Cortex of kidney (tissue), 1 donor: ENCODE measurements at places on chromosomes 3 and 15.

DNA sequence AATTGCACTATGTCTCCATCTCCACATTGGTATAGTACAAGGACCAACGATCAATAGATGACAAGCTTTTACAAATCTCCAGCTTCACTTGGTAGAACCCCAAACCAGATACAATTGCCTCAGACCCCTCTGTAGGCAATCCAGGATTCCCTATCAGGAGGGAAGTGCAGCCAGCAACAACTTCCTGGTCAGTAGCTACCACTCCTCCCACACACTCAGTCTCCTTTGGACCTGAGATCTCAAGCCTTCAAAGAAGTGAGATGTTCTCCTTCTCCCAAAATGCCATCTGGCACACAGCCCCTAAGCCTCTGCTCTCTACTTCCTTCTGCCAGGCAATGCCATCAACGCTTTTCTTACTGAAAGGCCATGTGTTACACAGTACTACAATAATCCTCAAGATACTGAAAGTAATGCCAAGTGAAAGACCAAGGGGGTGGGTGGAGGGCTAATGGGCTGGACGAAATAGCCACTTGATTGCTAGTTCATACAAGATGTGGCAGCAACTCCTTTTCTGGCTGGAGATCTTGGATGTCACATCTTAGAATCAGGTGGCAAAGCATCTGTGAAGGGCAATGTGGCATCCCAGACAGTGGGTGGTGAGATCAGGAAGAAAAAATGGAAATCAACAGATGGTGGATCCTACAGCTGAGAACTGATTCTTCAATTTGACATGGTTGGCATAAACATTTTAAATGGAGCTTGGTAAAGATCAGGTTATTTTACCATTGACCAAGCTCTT, 75.3 kb upstream of the ACP3 start:
- no peak for DNase-seq

DNA sequence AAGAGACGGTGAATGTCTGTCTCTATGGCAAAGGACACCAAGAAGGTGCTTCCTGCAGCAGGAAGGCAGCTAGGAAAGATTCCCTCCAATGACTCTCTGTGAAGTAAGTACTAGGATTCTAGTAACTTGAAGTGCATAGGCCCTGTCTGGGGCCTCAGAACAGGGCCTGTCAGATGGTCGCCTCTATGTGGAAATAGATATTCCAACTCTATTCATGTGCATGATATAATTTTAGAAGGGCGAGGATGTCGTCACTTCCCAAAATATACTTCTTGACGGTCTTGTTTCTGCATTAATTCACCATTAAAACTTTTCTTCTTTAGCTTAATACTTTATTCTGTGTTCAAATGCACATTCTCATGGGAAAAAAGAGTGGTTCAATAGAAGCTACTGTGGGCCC, 167.0 kb downstream of the TLE3 start:
- no peak for DNase-seq

GRCh38 chr3:111051354-111051753, 20.3 kb upstream of the NECTIN3 start:
- DNase-seq, result no peak

DNA sequence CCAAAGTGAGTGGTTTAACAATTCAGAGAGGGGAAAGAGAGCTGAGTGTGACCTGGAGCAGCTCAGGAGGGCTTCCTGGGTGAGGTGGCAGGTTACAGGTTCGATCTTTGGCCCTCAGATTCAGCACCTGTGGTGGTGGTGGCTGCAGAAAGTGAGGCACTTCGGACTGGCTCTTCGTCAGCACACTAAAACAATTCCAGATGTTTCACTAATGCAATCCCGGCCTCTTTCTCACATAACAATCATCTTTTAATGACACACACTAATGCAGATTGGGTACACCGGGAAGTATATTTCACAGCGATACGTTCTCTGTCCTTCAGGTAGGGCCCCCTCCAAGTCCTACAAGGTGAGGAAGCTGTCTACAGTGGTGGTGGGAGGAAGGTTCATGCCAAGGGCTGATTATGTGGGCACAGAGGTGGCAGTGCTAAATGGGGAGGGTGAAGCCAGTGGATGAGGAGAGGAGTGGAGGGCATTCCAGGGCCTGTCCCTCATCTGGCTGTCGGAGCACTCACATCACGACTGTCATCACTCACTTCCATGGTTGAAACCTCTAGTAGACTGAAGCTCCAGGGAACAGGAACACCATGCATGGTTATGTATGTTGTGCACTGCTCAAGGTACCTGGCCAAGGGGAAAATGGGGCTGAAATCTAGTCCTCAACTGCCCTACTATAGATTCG, 171.1 kb downstream of the RAB11A start:
- no peak for DNase-seq

DNA sequence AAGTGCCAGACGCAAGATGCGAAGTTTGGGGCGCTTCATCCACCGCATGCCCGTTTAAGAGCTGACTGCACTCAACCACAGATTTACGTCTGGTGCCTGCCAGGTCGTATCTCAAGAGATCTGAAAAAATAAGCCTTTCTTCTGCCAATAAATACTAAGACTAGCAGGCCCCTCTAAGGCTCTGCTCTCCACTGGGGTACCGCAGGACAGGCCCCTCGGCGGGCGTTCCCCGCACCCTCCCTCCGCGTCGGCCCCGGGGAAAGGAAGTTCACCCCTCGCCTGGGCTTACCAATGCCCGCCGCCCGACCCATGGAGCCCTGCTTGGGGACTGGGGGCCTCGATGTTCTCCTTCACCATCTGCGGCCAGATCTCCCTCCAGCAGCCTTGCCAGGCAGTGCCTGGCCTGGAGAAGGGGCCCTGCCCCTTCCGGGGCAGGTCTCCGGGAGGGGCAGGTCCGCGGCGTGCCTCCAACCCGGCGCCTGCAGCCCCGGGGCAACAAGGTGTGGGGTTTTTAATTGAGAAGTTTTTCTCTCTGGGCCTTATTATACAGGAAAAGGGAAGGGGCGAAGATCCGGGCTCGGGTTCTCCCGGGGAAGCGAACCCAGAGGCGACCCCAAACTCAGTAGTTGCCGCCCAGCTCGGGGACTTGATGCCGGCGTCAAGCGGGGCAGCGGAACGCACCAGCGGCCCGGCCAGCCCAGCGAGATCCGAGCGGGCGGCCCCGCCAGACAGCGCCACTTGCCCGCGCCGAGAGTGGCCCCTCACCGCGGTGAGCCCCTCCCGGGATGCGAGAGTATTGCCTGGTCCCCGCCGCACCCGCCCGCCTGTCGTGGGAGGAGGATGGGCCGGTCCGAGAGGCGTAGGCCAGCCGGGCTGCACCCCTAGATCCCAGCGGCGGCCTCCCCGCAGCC, 735 bp downstream of the GOLGA8B start:
- no peak for DNase-seq

DNA sequence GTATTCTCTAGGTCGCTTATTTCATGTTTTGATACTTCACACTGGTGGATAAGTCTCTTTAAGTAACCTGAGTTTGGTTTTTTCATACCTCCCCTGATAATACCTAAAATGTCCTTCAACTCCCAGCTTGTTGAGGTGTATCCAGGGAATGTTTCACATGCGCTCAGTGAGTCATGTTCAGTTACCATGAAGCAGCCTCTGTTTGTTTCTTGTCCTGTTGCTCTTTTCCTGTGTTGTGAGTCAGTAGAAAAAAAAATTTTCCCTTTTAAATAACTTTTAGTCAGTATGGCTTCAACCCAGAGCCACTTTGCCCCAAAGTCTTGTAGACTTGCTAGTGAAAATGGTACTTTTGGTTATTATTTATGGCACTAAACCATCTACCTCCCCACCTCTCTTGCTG, 278.4 kb upstream of the ZPLD1 start:
- no peak for DNase-seq

- DNase-seq, result no peak
Measured at GRCh38 chr15:38823263-38823662, 258.6 kb upstream of the RASGRP1 start.

DNA sequence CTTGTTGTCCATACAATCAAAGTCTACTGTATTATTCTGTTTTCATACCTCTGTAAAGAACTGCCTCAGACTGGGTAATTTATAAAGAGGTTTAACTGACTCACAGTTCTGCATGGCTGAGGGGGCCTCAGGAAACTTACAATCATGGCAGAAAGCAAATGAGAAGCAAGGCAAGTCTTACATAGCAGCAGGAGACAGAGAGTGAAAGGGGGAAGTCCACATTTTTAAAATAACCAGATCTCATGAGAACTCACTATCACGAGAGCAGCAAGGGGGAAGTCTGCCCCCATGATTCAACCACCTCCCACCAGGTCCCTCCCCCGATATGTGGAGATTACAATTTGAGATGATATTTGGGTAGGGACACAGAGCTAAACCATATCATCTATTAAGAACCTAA, 724.6 kb upstream of the CBLB start:
- DNase-seq, result no peak

DNA sequence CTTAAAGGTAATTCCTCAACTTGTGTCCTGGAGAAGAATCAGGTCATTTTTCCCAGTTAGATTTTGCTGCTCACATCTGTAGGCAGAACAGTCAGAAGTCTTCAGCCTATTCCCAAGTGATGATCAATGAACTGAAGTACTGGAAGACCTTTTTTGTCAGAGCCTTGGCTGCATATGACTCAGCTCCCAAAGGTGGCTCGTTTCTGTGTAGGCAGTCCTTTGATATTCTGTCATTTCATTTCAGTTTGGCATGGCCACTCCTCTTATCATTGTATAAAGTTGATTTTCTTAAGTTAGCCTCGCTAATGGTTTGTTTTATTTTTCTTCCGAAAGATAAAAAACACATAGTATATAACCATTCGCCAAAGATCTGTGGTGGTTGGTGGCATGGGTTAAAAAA, 90.7 kb downstream of the KLHL25 start:
- DNase-seq, result no peak

GRCh38 chr3:164332831-164333802, 745.2 kb downstream of the SI start:
- no peak for DNase-seq

GRCh38 chr3:38097446-38098375, 39.2 kb downstream of the ACAA1 start:
- DNase-seq, result no peak

- DNase-seq, result no peak
Measured at GRCh38 chr3:187352581-187353575, 15.3 kb upstream of the RTP4 start.

GRCh38 chr3:122215592-122216298, 32.3 kb downstream of the CASR start:
- no peak for DNase-seq

GRCh38 chr3:70849911-70850699, 537.7 kb upstream of the MDFIC2 start:
- DNase-seq, result no peak

DNA sequence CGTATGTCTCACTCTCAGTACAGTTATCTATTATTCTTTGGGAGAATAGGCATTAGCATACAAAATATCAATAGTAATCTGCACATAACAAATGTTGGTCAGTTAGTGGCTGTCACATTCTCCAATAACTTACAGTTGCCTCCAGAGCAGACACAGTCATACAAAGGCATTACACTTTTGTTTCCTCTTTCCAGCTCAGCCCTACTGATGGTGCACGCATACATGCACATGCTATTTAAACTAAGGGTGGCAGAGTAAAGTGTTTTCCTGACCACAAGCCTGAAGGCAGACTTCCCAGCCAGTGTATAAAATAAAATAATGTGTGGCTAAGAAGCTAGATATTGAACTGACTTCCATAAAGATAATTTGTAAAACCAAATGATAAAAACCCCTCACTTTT, 47.6 kb downstream of the PHLDB2 start:
- DNase-seq, result no peak

DNA sequence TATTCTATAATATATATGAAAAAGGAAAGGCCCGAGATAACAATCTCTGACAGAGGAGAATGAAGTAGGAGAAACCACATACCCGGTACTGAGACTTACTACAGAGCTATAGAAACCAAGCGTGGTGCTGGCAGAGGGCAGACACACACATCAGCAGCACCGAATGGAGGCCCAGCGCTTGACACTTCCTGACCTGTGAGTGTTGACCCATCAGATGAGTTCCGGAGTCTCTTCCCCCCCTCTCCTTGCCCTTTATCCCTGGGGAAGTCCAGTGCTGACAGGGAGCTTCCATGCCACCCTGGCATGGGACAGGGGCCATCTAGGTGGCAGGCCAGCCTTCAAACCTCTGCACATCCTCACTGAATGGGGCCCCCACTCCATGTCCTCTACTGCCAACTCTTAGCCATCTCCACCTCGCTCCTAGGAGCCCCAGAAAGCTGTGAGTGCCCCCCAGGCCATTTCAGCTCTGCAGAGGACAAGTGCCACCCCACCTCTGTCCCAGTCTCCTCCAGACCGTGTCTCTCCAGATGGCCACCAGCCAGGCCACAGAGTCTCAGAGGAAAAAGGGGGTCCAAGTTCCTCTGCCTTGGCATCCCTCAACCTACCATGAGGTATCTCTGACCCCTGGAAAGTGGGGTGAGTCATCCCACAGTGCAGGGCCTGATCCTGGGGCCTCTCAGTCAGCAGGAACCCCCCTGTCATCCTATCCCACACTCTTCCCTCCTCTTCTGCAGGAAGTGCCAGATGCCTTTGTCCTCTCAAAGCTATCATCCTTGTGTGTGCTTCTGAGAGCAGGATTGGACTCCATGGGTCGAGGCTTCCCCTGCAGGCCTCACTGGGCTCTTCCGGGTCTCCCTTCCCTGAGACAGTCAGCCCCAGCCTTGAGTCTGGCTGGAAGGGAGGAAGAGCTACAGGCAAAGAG, 116.5 kb upstream of the ALDH1A3 start:
- DNase-seq, result no peak

- no peak for DNase-seq
Measured at GRCh38 chr3:15781131-15781530, 16.6 kb downstream of the ANKRD28 start.

- DNase-seq, result no peak
Measured at GRCh38 chr3:69530554-69530953, 144.7 kb upstream of the FRMD4B start.

DNA sequence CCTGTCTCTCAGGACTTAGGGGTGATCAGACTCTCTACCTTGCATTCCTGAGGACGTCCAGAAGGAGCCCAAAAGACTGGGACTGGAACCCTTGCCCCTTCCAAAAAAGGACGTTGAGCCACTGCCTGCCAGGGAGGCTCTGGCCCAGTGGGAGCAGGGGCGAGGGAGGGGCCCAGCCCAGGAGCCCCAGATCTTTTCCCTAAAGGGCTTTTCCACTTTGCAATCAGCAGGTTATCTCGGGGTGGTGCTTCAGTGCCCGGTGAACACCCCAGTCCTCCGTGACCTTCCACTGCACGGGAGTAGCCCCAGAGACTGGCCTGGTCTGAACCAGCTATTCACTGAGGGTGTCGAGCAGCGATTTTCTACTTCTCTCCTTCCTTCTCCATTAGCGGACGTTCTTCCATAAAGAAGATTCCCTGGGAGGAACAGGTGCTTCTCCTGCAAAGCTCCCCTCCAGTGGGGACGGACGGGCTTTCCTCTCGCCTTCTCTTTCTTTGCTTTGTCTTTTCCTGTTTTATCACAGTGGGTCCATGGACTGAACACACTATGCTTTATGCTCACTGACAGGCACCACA, 113.7 kb downstream of the CHSY1 start:
- DNase-seq, result no peak

DNA sequence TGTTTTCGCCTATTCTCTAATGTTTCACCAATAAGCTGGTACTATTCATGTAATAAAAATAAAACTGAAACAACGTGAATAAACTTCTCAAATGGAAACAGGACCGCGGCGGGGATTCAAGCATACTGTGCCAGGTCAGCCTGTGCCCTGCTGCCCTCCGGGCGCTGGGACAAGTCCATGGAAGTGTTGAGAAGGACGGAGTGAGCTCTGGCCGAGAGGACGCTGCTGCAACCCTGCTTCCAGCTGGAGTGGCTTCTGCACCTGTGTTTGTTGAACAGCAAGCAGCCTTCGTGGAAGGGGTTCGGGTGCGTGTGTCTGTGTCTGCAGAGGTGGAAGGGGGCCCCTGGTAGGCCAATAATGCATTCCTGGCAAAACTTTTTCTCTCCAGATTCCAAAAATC, 50.0 kb upstream of the PCSK6 start:
- DNase-seq, result no peak

GRCh38 chr3:23601091-23601822, 204.5 kb upstream of the UBE2E1 start:
- DNase-seq, result no peak
